ENCODE measurements at places on chromosomes 3 and 15. TPM values are rescaled to one million over a fixed set of nuclear protein-coding genes. Genes with fewer than 3 reads are reported as not detected.

DNA sequence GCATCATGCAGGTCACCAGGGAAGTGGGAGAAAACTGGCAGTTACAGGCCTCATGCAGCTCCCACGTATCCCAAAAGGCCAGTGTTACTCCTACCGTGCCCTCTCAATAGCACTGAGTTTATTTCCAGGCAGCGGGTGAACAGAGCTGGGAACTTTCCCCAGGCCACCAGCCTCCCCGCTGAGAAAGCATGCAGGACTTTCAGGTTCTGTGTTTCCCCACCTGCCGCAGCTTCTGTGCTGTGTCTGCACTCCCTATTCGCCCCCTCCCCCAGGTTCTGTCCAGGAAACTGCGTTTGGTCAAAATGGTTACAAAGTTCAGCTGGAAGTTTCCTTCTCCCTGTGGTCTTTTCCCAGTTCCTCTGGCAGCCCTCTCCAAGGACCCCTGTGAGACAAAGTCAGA, 21.4 kb downstream of the NEK11 start:
- DNase-seq: no peak

GRCh38 chr3:192888190-192888589, 29.5 kb downstream of the MB21D2 start:
- DNase-seq: no peak

DNA sequence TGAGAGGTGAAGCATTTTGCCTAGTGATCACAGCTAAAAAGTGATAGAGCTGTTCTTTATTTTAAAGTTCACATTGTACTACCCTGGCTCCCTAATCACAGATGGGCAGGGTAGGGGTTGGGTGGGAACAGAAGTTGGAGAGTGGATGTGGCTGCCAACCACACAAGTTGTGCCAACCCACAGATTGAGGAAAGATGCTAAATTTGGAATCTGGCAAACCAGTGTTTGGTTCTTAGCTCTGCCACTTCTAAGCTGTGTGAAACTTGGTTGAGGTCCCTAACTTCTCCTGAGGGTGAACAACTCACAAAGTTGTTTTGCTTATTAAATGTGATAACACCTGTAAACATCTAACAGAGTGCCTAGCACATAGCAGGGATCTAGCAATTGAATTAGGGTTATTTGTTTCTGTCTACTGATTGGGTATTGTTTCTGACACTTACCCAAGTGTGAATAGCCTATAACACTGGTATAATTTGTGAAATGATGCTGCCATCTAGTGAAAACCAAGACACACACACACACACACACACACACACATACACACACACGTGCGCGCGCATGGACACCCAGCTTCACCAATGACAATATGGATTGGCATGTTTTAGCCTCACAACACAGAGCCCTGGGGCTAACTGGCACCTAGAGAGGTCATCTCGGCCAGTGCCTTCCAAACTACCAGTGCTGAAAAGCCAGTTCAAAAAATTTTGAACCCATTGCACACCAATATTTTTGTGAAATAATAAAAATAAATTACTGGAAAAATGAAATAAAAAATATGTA, 25.3 kb downstream of the ADGRG7 start:
- DNase-seq: peak; percentile 36

DNA sequence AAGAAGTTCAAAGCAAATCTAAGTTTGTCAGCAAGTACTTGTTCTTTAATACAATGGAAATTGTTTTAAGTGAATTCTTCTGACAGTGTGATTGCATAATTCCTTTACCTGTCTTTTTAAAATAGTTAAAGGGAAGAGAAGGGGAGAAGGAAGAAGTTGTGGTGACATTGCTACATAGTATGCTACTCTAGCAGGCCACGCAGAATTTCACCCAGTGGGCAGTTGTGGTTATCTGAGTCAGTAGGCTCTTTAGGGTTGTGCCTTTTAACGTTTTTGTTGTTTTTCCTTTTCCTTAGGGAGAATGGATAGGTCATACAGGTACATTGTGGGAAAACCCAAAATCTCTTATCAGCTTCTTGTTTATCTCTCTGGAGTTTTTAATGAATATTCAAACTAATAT, 40.4 kb downstream of the KIF15 start:
- no peak for DNase-seq

GRCh38 chr15:44536302-44536961, 515 bp upstream of the EIF3J start:
- DNase-seq: peak; percentile 87

- no peak for DNase-seq
Observed at GRCh38 chr15:91983729-91984340, 130.3 kb downstream of the SLCO3A1 start.

Gene PARP9
- total RNA-seq: 6.8 TPM

Gene KY
- total RNA-seq: not detected

Gene RASL12
- total RNA-seq: 0.07 TPM

Data from NCI-H460 (cell line).